Stimulated activated CD4-positive, alpha-beta T cell treated with anti-CD3 and anti-CD28 coated beads, Interleukin-1b, Interleukin-23, amount 100 ng/mL, for 48 hours (primary cell): ENCODE measurements at places on chromosomes 1 and 21.

- DNase-seq: no peak
These were observed 12.1 kb upstream of the NDC1 start for GRCh38 chr1:53850082-53850673.

GRCh38 chr1:46520063-46520911 is 30.7 kb downstream of the DMBX1 start:
- DNase-seq: no peak

DNA sequence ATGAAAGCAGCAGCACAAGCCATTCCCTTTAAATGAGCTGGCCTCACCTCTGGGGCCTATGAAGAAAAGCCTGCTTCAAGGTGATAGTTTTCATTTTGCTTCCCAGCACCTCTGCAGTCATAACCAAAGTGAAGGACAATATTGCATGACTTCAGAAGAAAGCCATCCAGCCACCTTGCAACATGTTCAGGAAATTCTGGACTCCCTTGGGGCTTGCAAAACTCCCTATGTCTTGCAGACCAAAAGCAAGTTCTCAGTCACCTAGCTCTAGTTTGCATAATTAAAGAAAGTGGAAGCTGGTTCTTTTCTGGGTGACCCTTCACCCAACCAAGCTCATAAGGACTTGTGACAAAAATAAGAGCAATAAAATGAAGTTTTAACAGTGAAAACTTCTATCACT is 87.6 kb downstream of the GFI1 start:
- DNase-seq: no peak

DNA sequence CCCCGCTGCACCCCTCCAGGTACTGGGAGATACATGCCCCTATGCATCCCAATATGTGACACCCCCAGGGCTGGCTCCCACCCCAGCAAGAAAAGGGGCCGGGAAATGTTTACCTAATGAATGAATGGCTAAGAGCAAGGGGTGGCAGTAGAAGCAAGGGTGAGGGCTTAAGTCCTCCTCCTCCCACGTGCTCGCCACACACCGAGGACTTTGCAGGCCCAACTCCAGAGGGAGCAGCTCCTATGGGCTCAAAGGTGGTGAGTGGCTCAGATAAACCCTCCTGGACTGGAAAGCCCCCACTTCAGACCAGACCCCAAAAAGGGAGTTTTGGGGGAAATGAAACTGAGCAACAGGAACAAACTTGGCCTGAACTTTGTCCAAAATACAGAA is 11.4 kb downstream of the SLC45A3 start:
- no peak for DNase-seq

GRCh38 chr1:217585577-217585976 is 45.3 kb downstream of the GPATCH2 start:
- DNase-seq: no peak

- no peak for DNase-seq
These were observed 29.6 kb downstream of the DISP1 start for GRCh38 chr1:222844411-222844779.

GRCh38 chr1:214446772-214447556 is 104.4 kb downstream of the PTPN14 start:
- DNase-seq: no peak

GRCh38 chr1:167270349-167271092 is 49.8 kb downstream of the POU2F1 start:
- no peak for DNase-seq

DNA sequence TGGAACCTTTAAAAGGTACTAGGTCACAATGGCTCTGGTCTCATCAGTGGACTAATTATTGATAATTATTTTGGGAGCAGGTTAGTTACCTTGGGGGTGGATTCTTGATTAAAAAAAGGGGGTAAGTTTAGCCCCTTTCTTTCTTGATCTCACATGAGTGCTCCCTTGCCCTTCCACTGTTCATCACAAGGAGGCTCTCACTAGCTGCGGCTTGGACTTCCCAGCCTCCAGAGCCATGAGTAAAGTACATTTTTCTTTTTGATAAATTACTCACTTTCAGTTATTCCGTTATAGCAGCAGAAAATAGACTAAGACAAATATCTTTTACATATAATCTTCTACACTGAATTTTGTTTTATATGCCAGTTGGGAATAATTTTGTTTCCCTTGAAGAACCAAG is 254.8 kb upstream of the DEPDC1 start:
- DNase-seq: no peak

DNA sequence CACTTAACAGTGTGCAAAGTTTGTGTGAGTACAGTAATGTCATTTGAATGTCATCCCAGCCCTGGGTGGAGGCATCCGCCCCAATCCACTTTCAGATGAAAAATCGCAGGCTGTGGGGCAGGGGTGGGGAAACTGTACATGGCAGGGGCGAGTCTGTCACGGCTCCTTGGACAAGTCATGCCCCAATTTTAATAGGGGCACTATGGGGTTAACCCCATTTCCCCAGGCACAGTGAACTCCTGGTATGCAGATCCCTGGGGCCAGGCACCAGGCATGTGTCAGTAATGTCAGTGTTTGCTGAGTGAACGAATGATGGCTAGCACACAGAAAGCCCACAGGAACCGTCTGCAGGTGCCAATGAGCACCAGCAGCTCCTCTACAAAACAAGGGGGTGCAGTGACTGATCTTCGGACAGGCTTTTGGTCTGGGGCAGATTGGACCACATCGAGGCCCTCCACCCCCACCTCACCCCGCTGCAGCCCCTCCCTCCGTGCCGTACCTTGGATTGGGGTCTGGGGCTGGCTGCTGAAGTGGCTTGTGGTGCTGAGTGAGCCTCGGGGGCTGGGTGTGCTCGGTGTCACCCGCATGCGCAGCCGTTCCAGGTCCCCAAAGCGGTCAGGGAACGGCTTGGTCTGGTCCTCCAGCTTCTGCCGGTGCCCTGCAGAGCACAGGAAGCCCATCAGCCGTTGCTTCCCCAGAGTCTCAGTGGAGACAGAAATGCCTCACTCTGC is 23.2 kb downstream of the RUNX3 start:
- no peak for DNase-seq

GRCh38 chr21:25895565-25896205 is 160.9 kb downstream of the GABPA start:
- DNase-seq: no peak

DNA sequence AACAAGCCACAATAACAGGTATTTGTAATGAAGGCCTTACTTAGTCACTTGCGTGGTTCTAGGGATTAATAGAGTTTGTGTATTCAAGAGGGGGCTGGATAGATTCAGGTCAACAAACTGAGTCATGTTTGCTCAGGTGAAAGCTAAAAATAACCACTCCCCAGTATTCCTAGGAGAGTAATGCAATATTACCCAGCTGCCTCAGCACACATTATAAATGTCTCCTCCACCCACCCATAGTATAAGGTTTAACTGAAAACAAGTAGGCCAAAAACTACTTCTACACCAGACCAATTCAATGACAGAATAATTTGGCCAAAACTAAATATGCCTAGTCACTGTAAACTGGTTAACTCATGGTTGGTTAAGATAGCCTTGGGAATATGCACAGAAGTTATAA is 34.4 kb downstream of the WLS start:
- no peak for DNase-seq

DNA sequence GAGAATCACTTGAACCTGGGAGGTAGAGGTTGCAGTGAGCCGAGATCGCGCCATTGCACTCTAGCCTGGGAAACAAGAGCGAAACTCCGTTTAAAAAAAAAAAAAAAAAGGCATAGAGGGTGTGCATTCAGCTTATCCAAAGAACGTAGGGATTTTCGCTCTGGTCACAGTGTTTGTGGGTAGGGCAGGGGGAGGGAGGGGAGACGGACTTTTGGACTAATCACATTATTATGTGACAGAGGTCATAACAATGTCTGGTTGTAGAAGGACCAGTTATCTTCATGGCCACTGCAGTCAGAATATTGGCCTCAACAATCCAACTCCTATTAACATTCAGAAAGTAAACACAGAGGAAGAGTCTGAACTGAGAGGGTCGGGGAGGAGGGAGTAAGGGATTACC is 25.7 kb downstream of the RHOU start:
- DNase-seq: no peak

DNA sequence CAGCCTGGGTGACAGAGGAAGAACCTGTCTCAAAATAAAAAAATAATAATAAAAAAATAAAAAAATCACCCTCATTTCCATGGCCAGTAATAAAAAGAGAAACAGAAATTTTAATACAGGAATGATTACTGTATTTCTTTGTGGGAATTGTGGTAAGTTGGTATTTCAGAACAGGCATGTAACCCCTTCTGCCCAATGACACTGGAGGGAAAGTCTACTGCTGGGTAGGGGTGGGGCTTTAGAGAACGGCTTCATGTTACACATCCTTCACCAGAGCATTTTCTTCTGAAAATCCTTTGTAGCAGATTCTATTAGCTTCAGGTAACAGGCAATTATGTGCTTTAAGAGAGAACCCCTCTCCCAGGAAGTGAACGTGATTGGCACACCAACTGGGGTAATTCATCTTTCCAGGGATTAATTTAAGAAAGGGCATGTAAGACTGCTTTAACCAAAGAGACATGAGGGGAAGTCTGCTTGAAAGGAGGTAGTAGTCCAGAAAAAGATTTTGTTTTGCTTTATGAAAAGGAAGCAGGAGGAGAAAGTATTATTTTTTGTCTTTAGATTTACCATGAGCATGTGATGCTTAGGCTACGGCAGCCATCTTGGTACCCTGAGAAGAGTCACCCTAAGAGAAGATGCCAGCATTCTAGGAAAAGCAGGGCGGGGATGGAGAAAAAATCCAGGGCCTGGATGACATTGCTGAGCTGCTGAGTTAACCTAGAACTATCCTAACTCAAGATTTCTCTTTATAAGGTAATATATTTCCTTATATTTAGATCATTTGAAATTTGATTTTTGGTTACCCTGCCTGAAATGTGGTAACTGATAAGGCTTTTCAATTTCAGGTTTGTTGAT is 57.7 kb upstream of the DPT start:
- DNase-seq: no peak

DNA sequence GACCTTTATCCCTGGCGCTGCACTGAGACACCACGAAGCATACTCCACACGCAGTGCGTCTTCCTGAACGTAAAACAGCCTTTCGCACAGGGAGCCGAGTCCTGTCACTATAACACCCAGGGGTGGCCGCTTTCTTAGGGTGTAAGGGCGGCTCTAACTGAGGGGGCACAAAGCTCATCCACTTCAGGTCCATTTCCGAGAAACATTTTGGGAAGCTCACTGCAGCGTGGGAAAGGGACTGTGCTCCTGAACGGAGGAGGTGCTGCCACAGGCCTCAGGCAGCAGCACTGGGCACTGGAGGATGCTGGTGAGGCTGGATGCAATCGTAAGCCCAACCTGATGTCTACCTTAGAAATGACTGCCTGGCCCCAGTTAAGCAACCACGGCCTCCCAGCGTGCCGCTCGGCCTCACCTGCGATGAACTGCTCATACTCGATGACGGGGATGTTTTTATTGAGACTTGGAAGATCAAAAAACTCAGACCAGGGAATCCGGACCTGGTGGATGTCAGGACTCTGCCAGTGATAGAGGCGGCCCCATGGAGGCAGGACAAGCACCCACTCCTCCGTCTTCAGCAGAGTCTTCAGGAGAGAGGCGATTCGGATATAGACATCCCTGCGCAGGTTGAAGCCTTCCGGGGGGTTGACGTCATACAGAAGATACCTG is 2.3 kb downstream of the POFUT2 start:
- no peak for DNase-seq

DNA sequence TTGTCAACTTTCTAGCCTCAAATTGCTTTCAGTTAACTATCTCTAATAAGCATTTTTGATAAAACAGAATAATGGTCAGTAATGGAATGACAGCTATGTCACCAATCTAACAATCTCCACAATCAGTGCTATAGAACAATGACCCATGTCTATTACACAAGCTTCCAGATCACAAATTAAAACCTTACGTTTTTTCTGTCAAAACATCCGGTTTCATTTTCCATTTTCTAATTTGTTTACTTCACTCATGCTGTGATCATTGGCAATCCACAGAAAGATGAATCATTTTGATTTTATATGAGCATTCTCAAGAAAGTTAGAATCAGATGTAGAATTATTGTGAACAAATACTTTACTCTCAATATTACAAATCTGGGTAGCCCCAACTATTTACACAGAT is 80.3 kb downstream of the KCNT2 start:
- no peak for DNase-seq

DNA sequence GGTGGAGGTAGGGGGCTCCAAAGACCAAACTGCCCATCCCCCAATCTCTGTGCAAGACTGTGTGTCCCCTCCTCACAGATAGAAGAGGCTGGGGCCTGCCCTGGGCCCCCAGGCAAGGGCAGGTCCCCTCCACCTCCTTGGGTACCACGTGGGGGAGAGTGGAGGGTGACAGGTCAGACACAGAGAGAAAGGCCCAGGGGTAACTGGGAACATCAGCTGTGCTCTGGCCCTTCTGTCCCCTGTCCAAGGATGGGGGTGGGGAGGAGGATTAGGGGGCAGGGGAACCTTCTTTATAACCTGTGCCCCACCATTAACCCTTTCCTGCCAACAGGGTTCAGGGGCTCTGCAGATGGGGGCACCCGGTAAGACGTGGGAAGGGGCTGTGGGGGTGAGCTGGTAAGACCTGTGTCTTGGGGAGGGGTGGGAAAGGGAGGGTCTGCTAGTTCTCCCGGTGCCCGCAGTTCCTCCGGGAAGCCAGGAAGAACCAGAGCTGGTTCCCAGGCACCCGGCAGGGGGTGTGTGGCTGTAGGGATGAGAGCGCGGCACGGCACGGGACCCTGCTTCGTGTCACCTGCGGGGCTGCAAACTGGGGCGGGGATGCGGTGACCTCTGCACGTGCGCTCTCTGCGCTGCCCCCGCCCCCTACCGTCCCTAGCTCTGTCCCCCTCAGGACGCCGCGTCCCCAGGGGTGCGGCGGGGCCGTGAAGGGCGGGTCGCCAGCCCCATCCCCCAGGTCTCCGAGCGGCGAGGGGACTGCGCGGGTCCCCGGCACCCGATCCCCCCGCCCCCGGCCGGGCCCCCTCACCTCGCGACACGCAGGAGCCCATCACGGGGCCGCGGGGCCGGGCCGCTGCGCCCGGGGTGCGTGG is 601 bp downstream of the FAM131C start:
- DNase-seq: no peak

DNA sequence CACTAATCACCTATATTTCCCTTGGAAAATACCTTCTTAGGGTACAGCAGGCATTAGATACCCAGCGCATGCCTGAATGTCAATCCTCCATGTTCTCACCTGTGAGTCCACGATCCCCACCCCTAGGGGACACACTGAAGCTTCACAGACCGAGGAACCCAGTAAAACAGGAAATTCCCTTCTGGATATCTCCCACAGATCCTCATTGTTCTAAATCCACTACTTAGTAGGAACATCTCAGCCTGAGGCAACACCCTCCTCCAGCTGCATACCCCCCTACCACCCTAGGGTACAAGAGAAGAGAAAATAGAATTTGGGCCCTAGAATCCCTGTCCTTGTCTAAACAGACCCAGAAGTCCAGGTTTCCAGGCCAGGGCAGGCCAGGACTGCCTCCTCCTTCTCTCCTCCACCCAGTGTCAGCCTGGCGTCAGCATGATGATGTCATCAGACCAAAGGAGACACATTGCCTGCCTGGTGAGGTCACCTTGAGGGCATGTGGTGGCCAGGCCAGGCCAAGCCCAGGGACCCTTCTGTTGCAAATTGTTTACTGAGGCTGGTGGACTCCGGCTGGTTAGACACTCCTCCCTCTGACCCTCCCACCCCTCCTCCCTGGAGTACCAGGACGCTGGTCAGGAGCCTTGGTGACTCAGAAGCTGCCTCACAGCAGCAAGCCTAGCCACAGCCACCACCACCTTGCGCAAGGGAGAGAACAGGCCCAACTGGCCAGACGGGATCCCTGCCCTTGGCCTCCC is 6.2 kb downstream of the NECTIN4 start:
- no peak for DNase-seq
